ENCODE measurements at places on chromosomes 4 and X. TPM values are rescaled to one million over a fixed set of nuclear protein-coding genes. Genes with fewer than 3 reads are reported as not detected.

GRCh38 chrX:65985922-65986588 is 53.8 kb downstream of the VSIG4 start:
- DNase-seq = no peak

- DNase-seq = no peak
These were observed 98.8 kb upstream of the DHX15 start for GRCh38 chr4:24683116-24683515.

DNA sequence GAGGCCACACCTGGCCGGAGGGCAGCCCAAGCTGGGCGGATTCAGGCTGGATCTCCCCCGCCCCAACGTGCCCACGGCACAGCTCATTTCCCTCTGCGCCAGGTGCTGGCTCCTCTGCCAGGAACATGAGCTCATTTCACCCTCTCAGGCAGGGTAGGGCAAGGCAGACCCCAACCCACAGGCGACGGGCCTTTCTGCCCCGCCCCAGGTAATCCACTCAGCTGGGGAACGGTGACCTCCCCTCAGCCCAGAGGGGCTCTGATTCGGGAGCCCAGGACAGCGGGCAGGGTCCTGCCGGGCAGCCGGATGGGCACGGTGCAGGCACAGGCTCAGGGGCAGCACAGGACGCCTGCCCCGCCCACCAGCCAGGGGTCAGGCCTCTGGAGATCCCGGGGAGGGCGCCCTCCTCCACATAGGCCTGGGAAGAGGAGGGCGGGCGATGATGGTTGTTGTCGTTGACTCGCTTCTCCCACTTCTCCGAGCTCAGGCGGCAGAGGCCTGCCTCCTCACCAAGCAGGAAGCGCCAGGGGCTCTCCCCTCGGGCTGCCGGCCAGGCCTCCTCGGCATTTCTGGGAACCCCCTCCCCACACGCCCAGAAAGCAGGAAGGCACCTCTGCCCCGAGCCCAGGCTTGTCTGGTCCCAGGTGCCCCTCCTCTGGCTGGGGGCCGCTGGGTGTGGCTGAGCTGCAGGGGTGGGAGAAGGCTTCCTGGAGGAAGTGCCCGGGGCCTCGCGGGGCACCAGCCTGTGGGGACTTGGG is 31.1 kb downstream of the TACC3 start:
- no peak for DNase-seq

- DNase-seq = no peak
These were observed 155.8 kb downstream of the ANTXR2 start for GRCh38 chr4:79917246-79917645.

DNA sequence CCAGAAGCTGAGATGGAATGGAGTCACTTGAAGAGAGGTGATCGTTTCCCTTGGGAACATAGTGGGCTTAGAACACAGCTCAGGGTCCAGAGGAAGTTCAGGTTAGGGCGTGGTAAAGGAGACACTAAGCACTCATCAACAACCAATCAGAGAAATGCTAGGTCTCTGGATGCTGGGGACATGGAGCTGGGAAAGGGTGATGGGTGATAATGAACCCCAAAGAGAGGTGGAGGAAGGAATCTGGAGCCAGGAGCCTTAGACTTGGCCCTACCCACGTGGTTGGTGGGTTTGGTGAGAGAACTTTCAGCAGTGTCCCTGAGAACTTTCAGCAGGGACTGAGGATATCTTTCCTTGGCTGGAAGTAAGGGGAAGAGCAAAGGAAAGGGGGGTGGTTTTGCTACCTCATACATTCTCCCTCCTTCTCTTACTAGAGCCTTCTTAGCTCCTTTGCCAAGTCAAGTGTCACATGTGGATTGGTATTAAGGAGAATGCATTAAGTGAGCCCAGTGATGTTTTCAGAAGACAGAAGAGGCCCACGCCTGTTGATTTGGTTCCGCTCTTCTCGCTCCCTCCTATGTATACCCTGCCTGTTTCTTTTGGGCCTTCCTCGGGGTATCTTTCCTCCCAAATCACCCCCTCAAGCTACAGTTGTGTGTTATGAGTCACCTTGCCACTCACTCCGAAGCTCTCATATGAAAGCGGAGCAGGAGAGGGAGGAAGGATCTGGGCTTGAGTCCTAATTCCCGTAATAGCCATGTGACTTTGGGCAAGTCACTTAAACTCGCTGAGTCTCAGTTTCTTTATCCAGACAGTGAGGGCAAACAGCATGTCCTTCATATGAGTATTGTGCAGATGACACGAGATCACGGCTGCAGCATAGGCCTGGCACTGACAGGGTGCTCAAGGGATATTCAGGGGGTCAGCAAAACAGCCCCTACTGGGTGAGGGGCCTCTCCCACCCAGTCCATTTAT is 63.1 kb downstream of the TSC22D3 start:
- DNase-seq = no peak

- DNase-seq = no peak
These were observed 166.6 kb upstream of the RAPGEF2 start for GRCh38 chr4:158936238-158936637.

- DNase-seq = no peak
These were observed 52.1 kb downstream of the PROM1 start for GRCh38 chr4:16031546-16032395.

DNA sequence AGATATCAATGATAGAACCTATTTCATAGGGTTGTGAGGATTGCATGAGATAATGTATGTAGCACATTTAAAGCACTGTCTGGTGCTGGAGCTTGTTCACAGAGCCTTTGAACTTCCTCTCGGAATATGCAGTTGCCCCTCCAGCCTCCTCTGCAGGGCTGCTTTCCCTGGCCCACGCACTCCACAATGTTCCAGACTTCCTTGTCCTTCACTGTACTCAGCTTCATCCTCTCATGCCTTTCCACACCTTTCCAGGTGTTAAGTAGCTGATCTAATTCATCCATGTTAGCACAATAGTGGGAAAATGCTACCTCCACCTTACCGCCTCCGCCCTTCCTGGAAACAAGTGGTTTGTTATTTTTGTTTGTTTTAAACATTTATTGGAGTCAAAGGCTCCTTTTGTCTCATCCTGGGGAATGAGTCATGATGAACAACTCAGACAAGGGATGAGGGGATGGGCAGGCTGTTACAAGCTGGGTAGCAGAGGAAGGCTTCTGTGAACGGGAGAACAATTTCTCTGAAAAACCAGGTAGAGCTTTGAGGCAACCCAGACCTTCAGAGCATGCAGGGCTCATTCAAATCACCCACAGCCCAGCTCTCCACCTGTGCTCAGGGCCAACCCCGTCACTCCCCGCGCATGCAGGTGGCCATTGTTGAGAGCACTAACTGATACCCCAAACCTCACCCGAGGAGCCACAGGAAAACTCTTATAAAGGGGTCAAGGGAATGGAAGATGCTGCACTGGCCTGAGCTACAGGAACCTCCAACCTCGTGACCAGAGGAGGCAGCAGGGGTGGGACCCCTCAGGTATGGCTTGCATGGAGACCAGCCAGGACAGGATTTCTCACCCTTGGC is 84.9 kb upstream of the TBL1X start:
- DNase-seq = no peak

- no peak for DNase-seq
These were observed 26.6 kb upstream of the CD99 start for GRCh38 chrX:2664502-2664901.

- DNase-seq = no peak
These were observed 44.4 kb downstream of the PSAPL1 start for GRCh38 chr4:7390336-7390735.

DNA sequence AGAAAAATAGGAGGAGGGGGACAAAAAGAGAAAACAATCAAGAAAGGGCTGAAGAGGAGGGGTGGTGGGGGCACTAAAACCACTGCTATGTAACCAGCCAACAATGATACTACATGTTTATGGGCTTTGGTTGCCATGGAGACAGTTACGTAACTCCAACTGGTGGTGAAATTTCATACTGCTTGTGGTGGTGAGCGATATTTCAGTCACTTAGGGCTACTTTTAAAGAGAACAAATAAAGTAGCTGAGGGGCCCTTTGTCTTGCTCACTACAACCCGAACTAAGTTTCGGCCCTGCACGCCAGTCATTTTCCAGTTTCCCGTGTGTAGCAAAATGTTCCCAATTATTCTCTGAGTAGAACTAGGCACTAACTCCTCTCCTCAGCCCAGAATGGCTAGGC is 275.2 kb upstream of the EDA2R start:
- DNase-seq = no peak

DNA sequence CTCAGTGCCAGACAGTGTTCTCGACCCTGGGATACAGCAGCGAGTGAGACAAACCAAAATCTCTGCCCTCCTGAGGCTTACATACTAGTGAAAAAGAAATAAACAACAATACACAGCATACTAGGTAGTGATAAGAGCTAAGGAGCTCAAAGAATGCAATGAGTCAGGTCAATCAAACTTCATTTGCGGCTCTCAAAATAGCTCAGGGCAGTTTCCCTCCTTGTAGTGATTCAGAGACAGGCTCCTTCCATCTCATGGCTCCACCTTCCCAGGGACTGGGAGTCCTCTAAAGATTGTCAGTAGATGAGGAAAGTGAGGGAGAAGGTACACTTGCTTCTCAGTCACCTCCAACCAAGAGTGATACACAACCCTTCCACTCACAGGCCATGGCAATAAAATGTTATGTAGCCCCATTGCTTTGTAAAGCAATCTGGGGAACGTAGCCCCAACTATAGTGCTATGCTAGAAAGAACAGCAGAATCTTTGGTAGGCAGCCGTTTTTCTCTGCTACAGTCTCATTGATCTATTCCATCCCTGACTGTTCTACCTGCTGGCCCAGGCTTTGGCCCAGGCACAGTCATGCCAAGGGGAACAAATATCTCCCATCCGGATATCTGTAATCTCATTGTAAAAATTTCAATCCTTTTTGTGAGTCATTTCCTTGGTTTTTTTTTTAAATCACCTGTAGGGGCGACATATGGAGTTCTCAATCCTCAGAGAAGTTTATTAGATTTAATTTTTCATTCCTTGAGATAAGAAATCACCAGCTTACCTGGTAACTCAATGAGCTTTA is 183.1 kb upstream of the S100G start:
- no peak for DNase-seq

- no peak for DNase-seq
These were observed 617.7 kb downstream of the MID1IP1 start for GRCh38 chrX:39418731-39419638.

DNA sequence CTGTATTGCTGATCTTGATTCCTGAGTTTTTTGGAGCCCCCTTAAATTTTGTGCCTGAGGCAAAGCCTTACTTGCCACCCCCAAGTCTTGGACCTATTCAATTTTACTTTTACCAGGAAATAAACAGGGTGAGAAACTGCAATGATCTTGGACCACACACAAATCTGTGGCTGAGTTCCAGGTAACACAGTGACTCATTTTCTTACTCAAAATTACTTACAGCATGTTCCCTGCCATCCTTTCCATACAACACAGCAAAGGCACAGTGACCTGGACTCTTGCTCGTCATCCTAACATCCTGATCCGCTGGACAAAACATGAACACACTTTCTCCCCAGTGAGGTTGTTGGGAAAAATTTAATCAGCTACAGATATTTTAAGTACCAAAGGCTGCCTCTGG is 60.7 kb upstream of the S100G start:
- no peak for DNase-seq

- no peak for DNase-seq
These were observed 51.6 kb downstream of the RS1 start for GRCh38 chrX:18620349-18620748.

- DNase-seq = no peak
These were observed 3.4 kb upstream of the GABRE start for GRCh38 chrX:151977923-151978322.

FATE1 gene
- not detected for total RNA-seq

FDCSP gene
- not detected for total RNA-seq

FAM9C gene
- 0.41 TPM for total RNA-seq

PARM1 gene
- 7.3 TPM for total RNA-seq

TLR10 gene
- total RNA-seq = 1.6 TPM

CACNA1F gene
- under 0.01 TPM for total RNA-seq
